Ecto neural progenitor cell (in vitro differentiated cells): ENCODE measurements at places on chromosomes 6 and 20.

DNA sequence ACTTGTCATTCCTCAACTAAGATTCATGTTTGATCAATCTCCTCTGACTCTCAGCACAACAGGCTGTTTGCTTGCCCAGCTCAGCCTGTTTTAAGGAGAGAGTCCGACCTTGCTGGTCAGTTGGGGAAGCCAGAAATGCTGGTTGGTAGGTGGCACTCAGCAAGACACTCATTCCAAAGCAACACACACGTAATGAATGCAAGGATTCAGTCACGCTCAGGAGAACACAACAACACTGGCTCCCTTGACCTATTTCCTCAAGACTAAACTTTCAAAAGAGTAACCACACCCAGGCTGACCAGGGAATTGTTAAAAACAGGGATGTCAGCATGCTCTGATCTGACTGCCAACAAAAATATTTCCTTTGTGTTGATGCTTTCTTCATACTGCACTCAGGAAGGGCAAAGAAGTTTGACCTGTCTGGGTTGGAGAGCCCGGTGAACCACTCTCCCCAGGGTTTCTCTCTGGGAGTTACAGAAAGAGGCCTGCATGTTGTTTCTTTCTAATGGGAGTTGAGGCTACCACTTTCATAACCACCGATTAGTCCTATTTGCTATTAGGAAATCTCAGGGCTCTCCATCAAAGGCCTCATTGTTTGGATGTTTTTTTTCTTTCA is 25.6 kb upstream of the PREP start:
- DNase-seq = no peak

GRCh38 chr20:37316116-37316774 is 26.8 kb downstream of the MANBAL start:
- DNase-seq = no peak

DNA sequence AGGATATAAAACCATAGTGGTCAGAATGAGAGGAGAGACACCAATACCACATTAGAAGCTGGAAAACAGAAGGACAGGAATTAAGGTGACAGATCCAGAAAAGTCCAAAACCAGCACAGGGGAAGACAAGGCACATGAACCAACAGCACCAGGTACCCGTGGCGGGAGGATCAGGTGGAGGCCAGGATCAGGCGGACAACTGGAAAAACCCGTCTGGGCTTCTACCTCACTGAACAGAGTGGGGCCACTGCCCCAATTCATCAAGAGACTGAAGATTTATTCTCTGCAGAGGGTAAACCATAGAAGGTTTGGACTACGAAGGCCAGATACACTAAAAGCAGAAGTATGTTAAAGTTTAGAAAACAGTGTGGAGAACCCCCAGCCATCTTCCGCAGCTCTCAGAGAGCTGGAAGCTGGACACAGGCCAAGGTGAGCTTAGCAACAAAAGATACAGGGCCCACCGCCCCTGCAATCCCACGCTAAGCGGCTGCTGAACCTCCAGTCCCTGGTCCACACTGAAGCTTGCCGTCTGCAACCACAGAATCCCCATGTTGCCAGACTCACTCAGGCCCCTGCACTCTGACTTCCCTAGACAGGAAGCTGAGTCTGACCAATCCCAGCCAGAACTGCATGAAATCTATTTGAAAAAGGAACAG is 29.9 kb downstream of the ABHD12 start:
- DNase-seq = no peak

GRCh38 chr20:1648101-1648500 is 9.5 kb downstream of the SIRPG start:
- DNase-seq = no peak

- DNase-seq = no peak
These were observed 49.0 kb downstream of the SCAF8 start for GRCh38 chr6:154782193-154782592.

- no peak for DNase-seq
These were observed 466.5 kb upstream of the ARID1B start for GRCh38 chr6:156310701-156311100.
